ENCODE measurements at places on chromosomes 5 and 9. TPM values are rescaled to one million over a fixed set of nuclear protein-coding genes. Genes with fewer than 3 reads are reported as not detected.

- H3K27me3 ChIP-seq, result peaks cover 42% of the 10 kb centered on the region
- no peaks in the 10 kb centered on the region for H3K36me3 ChIP-seq
- no peak overlapping the region for H3K4me3 ChIP-seq
- no peak overlapping the region for H3K27ac ChIP-seq
Observed at GRCh38 chr9:132985489-132985888, 7.0 kb downstream of the GFI1B start.

DNA sequence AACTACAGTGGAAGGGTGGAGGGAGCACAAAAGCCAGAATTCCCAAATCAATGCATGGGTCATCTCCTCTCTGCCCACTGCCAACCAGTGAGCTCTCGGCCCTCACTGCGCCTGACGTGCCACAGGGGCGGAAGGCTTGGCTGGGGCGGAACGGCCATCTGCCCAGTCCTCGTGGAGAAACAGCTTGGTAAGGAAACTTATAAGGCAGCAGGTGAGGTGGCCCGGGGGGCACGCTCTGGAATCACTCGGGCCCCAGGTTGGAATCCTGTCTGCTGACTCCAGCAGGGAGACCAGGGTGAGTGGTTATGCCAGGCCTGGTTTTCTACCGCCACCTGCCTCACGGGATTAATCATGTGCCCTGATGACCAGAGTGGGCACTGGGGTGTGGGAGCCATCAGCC lies 52.3 kb downstream of the VAV2 start:
- H3K36me3 ChIP-seq, result no peaks in the 10 kb centered on the region
- no peak for DNase-seq
- no peaks in the 10 kb centered on the region for H3K27me3 ChIP-seq
- no peaks in the 10 kb centered on the region for H3K4me1 ChIP-seq
- no peak overlapping the region for H3K27ac ChIP-seq

GRCh38 chr9:18384066-18384465 lies 89.9 kb upstream of the ADAMTSL1 start:
- no peak for DNase-seq
- H3K27me3 ChIP-seq, result no peaks in the 10 kb centered on the region
- H3K4me1 ChIP-seq, result no peaks in the 10 kb centered on the region
- H3K27ac ChIP-seq, result no peak overlapping the region
- no peak overlapping the region for H3K4me3 ChIP-seq

GRCh38 chr9:36276781-36277181 lies 18.5 kb upstream of the GNE start:
- H3K4me3 ChIP-seq, result no peak overlapping the region
- DNase-seq, result no peak
- H3K36me3 ChIP-seq, result no peaks in the 10 kb centered on the region
- H3K4me1 ChIP-seq, result no peaks in the 10 kb centered on the region
- no peaks in the 10 kb centered on the region for H3K27me3 ChIP-seq

DNA sequence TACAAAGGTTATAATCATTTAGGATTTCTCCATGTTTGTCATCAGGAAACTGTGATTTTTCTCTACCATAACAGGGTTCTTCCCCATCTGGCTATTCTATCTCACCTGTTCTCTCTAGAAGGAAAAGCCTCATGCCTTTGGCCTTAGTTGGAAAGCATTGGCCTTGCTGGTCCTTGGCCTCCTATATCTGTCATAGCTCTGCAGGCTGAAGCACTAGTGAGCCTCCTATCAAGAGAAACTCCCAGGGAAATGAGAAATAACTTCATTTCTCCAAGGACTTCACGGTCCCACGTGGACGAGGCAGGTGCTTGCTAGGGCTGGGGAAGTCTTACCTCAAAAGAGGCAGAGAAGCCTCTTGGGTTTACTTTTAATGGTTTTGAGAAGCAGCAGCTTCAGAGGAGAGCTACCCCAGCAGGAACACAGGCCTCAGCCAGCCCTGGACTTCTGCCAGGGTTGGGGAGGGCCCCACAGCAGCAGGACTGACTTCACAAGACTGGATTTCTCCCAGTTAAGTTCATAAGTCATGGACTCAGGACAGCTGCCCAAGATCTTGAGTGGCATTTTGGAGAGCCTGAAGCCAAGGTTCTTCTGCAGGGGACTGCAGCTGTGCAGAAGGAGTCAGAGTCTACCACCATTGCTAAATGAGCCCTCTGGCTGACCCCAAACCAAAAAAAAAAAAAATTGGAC lies 15.8 kb upstream of the PSAT1 start:
- no peak overlapping the region for H3K4me3 ChIP-seq
- no peaks in the 10 kb centered on the region for H3K4me1 ChIP-seq
- H3K27me3 ChIP-seq, result peaks cover 6% of the 10 kb centered on the region
- DNase-seq, result no peak

- H3K4me1 ChIP-seq, result no peaks in the 10 kb centered on the region
- no peak overlapping the region for H3K27ac ChIP-seq
- H3K27me3 ChIP-seq, result no peaks in the 10 kb centered on the region
- DNase-seq, result no peak
Observed at GRCh38 chr9:20092561-20092960, 303.7 kb upstream of the SLC24A2 start.

Gene TNC
- 0.32 TPM for total RNA-seq

Gene F2RL2
- total RNA-seq, result not detected

Gene NTRK2
- 0.12 TPM for total RNA-seq

Gene SV2C
- total RNA-seq, result 0.26 TPM

Gene SIL1
- total RNA-seq, result 24.5 TPM

Gene PDE8B
- 0.68 TPM for total RNA-seq

Measured in activated CD8-positive, alpha-beta memory T cell treated with anti-CD3 and anti-CD28 coated beads, Interleukin-2, amount 10 ng/mL, durations not matched to agents 7 days and 5 days (primary cell).